ENCODE measurements at places on chromosomes 12 and 14. TPM values are rescaled to one million over a fixed set of nuclear protein-coding genes. Genes with fewer than 3 reads are reported as not detected.

- DNase-seq: no peak
Measured at GRCh38 chr12:65540140-65540539, 261.7 kb downstream of the MSRB3 start.

The IL22 gene
- polyA plus RNA-seq: not detected

GRCh38 chr14:89621009-89621421 is 204.0 kb upstream of the FOXN3 start:
- DNase-seq: no peak

DNA sequence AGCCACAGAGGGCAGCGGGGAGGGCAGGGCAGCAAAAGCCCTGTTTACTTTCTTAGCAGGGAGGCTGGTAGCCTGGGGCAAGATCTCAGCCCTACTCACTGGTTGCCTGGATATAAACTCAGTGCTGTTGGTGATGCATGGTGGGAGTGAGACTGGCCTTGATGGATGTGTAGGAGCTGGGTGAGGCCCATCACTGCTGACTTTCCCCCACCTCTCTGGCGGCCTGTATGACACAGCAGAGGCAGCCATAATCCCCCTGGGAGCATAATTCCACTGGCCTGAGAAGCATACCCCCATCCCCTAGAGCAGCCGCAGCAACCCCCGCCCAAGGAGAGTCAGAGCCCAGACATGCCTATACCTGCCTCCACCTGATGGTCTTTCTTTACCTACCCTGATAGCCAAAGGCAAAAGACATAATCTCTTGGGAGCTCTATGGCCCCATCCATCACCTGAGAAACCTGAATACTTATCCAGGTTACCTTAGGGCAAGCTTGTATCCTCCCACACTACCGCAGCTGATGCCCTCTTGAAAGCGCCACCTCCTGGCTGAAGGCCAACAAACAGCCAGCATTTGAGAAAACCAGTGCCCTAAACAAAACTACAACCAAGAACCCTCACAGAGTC is 59.3 kb downstream of the DNAI7 start:
- peak; percentile 83 for DNase-seq

- DNase-seq: no peak
Measured at GRCh38 chr14:55671641-55672040, 91.6 kb downstream of the KTN1 start.

- DNase-seq: no peak
Measured at GRCh38 chr14:63893701-63894458, 41.1 kb downstream of the SYNE2 start.

DNA sequence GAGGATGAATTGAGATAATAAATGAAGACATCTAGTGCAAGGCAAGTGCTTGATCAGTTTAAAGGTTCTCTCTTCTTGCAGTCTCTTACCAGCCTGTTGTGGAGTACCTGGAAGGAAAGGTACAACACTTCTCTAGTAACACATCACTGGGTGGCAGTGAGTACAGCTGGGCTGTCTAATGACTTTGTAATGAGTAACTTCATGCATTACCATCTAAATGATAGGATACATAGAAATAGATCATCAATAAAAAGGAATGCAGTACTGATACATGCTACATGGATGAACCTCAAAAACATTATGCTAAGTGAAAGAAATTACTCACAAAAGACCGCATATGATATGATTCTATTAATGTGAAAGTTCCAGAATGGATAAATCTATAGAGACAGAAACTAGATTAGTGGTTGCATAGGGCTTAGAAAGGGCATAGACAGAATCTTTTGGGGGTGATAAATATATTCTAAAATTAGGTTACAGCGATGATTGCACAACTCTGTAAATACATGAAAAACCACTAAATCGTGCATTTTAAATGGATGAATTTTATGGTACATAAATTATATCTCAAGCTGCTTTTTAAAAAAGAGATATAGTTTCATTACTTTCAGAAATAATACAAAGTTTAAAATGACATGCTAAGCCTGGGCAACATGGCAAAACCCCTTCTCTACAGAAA is 224.4 kb downstream of the CHST11 start:
- DNase-seq: no peak

DNA sequence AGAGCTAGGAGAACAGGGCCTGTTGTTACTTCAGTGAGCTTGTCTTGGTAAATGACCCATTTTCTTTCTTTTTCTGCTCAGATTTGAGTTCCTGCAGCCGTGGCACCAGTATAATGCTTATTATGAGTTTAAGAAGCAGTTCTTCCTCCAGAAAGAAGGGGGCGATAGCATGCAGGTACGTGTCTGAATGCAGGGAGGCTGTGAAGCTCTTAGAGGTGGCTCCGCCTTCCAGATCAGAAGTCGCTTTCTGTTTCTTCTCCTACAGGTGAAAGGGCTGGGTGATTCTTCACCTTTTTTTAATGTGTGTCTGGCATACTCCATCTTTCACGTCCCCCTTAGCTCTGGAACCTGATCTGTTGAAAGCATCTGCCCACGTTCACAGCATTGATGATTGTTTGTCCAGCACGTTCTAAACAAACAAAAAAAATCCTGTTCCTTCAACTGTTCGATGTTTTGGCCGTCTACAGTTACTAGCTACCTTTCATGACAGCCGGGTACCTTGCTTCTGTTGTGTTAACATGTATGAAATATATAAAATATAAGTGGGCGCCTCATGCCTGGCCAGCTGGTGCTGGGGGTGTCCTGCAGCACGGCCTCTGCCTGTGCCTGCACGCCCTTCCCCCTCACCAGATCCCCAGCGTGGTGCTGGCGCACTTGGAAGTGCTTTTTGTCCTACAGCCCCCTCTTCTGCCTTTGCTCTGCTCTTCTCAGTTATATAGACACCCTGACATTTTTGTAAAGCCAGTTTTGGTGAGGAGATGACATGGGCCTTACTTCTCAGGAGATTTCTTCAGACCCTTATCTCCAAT is 44.6 kb downstream of the SFSWAP start:
- DNase-seq: no peak

DNA sequence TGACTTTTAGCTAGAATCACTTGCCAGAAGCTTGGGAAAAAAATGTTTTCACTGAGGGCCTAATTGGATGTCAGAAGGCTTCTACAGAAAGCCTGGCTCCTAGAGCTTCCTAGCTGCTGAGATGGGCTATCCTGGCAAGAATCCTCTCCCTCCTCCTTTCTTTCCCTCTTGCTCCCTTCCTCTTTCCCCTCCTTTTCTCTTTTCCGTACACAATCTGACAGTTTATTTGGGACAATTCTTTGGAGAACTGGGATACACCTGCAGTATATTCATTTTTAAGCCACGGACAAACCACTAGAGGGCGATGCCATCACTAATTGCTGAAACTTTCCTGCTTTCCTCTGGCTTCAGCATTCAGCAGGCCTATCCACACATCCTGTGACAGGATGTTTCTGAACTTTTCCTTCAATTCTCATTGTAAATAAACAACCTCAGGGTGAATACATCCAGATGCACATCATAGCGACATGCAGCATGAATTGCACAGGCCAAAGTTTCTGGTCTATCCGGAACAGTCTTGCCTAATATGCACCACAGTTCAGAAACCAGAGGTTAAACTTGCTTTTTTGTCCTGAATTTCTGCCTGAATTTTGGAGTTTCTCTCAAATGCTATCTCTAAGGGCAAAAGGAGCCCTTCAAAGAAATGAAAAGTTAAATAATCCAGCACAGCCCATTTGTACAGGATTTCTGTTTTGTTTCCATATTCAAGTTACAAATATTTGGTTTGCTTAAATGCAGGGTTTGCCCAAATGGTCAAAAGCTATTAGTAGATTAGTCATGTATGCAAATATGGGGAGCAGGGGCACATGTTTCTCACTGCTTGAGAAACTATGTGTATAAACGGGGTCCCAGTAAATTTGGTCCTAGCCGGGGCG is 142.8 kb downstream of the PAWR start:
- DNase-seq: no peak

DNA sequence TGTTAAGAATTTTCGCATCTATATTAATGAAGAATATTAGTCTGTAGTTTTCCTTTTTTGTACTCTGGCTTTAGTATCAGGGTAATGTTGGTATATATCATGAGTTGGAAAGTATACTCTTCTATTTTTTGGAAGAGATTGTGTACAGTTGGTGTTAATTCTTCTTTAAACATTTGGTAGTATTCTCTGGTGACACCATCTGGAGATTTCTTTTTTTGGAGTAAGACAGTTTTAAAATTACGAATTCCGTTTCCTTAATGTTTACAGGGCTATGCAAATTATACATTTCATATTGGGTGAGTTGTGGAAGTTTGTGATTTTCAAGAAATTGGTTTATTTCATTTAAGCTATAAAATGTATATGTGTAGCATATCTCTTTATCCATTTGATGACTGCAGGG is 183.8 kb upstream of the NOS1 start:
- DNase-seq: no peak

DNA sequence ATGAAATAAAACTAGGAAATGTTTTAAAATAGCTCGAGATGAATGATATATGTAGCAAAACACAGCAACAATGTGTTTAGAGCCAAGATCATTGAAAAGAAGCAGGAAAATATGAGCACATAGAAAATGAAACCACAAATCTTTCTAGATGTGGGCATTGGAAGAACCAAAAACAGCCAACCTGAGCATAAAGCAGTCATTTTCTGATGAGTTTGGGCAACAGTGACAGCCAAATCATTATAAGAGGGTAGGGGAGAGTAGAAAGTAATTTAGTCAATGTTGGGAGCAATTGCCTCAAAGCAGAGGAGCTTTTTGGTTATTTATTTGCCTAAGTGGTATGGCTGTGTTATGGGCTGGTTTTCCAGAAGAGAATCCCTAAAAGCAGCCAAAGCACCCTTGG is 8.8 kb upstream of the BICDL1 start:
- DNase-seq: no peak

DNA sequence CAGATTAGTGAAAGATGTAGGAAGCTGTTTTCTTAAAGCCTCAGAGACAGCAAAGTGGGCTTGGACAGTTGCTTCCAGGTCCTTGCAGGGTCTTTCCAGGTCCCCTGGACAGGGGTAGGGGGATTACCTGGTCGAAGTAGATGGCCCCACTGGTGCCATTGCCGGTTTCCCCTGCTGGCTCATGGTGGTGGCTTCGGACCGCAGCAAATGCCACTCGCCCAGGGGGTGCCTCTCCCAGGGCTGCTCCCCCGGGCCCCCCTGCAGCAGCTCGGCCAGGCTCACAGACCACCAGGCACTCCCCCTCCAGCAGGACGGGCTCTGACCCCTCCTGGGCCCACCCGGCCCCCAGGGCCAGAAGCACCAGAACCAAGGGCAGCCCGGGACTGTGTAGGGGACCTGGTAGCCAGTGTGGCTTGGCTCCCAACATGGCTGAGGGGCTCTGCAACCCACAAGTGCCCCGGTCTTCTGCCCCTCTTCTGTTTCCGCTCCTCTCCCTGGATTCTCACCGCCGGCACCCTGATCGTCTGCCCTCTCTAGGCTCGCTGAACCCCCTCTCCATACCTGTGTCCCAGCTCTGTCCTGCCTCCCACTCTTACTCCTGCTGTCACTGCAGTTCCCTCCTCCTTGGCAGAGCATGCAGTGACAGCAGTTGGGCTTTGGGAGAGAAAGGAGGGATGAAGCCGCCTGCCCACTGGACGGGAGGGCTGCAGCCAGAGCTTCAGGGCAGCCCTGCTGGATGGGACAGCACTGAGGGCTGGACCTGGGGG is 657 bp downstream of the CBLN3 start:
- no peak for DNase-seq

The FAM90A1 gene
- polyA plus RNA-seq: 0.05 TPM

The KCNMB4 gene
- polyA plus RNA-seq: 1.5 TPM

DNA sequence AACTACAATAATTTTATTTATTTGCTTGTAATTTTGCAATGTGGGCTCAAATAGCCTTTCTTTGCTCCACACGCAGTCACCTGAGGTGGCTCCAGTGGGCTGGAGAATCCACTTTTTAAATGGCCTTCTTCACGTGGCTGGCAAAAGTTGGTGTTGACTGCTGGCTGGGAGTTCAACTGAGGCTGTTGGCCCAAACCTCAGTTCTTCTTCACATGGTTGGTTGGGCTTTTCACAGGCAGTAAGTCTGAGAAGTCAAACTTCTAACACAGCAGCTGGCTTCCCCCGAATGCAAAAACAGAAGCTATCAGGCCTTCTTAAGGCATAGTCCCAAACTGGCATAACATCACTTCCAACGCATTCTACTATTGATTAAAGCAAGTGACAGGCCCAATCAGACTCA is 2.1 kb upstream of the OXA1L start:
- DNase-seq: no peak

DNA sequence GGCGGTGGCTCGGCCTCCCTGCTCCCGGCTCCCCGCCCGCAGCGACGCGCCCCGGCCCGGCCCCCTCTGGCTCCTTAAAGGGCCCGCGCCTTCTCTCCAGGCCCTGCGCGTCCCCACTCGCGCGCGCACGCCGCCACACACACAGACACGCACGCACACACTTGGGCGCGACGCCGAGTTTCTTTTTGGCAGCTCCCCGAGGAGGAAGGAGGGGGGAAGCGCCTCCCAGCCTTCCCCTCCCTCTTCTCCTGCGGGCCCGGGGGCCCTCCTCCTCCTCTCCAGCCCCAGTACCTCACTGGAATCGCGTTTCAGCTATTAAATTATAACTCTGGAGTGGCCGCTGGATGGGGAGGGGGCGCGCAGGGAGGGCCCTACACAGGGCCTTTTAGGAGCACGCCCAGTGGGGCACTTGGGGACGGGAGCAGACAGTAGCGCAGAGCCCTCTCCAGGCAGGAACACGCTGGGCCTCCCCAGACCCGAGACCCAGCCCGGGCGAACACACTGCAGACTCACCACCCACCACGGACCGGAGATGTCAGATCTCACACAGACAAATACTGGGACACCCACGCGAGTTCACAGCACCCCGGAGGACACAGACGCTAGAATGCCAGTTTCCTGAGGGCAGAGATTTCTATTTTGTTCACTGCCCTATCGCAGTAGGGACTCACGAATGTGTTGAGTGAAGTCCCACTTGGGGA is 411 bp upstream of the NCOR2 start:
- no peak for DNase-seq
